T follicular helper cell (primary cell): ENCODE measurements at places on chromosomes 5 and 9.

DNA sequence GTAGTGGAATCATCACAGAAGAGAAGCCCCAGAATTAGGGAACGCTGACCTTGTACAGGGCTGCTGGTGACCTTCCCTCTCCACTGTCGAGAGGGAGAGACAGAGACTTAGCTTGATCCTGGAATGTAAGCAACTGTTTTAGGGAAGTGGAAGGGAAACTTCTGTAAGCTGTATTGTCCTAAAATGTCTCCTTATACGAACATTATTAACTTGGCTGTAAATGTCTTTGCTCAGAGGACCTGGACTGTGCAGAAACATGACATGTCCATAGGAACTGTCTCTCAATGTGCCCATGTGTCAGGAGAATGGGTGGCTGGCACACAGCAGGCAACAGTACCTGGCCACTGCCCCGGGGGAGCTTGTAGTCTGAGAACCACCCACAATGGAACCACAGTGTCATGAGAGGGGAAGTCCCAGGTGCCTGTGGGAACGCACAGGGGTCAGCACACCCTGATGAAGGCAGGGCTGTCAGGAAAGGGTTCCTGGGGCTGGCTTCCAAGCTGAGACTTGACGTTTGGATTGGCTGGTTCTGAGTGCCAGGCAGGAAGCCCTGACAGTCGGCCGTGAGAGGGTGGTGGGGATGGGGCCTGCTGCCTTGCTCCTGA, 34.0 kb downstream of the DAP start:
- DNase-seq, result no peak

- no peak for DNase-seq
These were observed 157.8 kb upstream of the FTMT start for GRCh38 chr5:121693864-121694263.

GRCh38 chr5:99141534-99142128, 212.8 kb upstream of the CHD1 start:
- DNase-seq, result no peak

DNA sequence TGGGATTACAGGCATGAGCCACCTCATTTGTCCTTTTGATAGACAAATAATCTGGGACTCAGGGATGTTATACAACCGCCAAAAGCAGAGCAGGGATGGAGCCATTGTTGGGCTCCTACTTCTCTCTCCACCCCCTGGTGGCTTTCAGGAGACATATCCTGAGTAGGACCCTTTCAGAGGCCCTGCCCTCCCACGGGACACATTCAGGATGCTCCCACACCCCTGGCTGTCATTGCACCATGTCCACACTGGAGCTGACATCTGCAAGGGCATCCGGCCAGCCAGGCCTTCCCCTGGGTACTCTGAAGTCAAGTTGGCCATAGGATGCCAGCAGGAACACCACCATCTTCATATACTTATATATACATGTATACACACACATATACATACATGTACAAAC, 181.8 kb downstream of the SYK start:
- DNase-seq, result no peak

GRCh38 chr9:36035006-36035405, 1.7 kb upstream of the RECK start:
- no peak for DNase-seq

- no peak for DNase-seq
These were observed 26.0 kb upstream of the ANXA1 start for GRCh38 chr9:73125651-73126050.

- no peak for DNase-seq
These were observed 608.7 kb upstream of the SEMA6A start for GRCh38 chr5:117183326-117183725.

DNA sequence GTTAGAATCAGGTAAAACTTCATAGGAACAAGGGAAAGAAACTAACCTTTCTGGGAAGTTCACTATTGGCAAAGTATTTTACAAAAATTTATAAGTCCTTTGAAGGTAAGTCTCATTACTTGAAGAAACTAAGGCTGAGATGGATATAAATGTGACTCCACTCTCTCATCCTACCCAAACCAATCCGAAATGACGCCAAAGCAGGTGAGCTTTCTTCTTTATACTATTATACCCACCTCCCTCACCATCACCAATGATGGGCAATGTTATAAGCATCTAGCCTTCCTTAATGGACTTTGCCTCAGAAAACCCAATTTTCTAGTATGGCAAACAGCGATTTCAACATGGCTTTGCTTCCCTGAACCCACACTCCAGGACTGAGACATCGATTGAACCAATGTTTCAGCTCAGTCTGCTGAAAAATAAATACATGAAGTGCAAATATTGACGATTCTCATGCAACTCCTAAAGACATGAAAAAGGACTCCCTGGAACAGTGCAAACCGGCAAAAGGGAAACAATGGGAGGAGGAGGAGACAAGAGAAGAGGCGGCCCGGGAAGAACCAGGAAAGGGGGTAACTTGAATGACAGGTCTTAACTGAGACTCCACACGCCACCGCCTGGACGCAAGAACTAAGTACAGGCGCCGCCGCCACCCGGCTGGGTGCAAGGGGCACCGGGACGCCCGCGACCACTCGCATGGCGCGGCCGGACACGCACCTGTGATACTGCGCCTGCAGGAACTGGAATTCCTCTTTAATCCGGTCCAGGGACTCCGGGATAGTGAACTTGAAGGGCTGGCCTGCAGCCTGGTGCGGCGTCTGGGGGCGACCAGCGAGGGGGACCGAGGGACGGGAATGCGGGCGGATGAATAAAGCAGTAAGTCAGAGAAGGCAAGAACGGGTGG, 2.5 kb downstream of the TLE1 start:
- DNase-seq, result no peak

GRCh38 chr5:111902436-111902835, 145.4 kb upstream of the NREP start:
- no peak for DNase-seq

GRCh38 chr5:77563475-77563874, 71.4 kb upstream of the WDR41 start:
- no peak for DNase-seq

GRCh38 chr9:27866741-27867140, 293.5 kb upstream of the C9orf72 start:
- DNase-seq, result no peak

DNA sequence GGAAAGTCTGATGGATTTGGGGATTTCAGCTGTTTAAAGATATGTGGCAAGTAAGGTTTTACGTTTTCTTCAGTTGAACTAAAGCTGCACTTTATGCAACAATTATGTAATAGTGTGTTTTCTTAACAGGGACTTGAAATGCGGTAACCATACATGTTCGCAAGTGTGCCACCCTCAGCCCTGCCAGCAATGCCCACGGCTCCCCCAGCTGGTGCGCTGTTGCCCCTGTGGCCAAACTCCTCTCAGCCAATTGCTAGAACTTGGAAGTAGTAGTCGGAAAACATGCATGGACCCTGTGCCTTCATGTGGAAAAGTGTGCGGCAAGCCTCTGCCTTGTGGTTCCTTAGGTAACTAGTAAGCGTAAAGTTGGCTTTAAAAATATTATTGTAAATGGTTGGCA, 28.5 kb downstream of the NFX1 start:
- DNase-seq, result no peak

DNA sequence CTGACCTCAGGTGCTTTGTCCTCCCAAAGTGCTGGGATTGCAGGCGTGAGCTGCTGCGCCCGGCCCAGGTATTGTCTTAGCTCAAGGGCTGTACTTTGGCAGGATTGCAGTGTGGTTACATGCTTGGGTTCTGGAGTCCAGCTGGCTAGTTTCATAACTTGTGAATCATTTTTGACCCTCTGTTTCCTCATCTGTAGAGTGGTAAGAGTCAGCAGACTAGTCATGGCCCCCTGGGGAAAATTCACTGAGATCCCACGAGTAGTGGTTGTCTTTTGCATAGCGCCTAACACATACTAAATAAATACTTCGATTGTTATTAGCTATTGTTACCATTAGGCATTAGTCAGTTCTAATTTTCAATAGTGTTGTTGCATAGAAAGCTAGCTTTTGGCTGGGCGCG, 14.3 kb downstream of the PTPA start:
- DNase-seq, result no peak

GRCh38 chr9:16458696-16459420, 411.6 kb downstream of the BNC2 start:
- DNase-seq, result no peak

DNA sequence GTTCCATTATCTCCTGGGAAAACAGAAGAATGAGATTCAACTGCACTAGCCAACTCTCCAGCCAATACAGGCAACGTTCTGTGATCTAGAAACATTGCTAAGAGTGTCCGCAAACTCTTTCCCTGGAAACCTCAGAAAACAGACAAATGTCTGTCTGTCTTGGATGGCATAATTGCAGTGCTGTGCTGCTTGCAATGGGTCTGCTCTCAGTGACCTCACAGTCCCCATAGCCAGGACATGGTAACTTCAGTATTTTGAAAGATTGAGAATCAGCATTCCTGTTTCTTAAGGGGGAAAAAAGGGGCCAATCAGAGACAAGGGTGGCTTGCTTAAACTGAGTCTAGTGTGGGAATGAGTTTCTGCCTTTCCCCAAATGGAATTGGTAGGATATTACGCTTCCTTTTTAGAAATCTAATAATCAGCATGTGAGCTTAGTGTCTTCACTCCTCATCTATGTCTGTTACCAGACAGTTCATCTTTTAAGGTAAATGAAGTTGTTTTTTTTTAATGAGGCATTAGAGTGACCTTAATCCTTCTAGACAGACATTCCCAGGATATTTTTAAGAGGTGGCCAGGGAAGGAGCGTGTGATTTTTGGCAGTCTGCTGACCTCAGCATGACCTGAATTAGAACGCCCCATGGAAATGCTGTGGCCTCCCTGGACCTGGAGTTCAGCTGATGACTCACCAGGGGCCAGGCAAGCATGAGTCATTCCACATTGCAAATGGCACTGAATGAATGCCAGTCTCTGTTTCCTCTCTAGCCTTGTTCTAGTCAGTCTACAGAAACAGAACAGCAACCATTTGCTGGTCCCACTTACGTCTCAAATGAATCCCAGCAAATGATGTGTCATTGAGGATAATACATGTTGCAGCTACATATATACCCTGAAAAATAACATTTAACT, 210.2 kb upstream of the ACTBL2 start:
- no peak for DNase-seq

DNA sequence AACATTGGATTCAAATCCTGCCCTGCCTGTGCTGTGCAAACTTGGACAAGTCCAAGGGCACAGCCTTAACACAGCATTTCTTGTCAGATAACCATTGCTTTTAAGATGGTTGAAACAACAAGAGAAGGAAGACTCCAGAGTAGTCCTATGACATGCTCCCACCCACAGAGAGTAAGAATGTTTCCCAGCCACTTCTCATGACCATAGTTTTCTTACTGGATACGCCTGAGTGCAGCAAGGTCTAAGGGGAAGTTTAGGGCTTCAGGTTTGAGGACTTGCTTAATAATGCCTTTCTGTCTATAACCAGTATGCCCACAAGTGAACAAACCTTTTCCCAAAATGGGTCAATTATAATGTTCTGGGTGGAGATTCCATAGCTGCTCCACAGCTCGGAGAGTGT, 126.4 kb downstream of the SLF1 start:
- DNase-seq, result no peak

DNA sequence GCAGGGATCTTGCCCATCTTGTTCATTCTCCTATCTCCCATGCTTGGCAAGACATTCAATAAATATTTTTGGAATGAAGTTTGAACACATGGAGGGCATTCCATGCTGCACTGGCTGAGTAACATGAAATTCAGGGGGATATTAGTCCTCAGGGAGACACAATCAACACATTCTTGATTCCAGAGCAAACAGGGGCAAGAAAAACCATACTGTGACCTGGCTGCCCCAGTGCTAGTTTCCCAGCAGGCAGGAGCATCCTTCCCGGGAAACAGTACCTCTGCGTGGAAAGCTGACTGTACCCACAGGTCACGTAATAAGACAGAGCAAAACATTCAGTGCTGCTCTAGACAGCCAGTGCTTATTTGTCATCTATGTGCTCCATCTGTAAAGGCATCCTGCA, 66.3 kb upstream of the SPOCK1 start:
- DNase-seq, result no peak

DNA sequence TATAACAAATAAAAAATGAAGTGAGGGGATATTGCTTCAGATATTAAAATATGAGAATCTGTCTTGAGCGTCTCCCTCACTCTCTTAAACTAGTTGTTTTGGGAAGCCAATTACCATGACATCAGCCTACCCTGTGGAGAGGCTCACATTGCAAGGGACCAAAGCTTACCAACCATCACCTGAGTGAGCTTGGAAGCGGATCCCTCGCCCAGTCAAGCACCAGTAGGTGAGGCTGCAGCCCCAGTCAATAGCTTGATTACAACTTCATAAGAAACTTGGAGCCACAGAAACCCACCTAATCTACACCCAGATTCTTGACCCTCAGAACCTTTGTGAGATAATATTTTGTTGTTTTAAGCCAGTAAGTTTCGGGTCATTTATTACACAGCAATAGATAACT, 206.2 kb downstream of the CEMIP2 start:
- DNase-seq, result no peak

GRCh38 chr5:56352808-56353590, 119.9 kb upstream of the ANKRD55 start:
- no peak for DNase-seq

DNA sequence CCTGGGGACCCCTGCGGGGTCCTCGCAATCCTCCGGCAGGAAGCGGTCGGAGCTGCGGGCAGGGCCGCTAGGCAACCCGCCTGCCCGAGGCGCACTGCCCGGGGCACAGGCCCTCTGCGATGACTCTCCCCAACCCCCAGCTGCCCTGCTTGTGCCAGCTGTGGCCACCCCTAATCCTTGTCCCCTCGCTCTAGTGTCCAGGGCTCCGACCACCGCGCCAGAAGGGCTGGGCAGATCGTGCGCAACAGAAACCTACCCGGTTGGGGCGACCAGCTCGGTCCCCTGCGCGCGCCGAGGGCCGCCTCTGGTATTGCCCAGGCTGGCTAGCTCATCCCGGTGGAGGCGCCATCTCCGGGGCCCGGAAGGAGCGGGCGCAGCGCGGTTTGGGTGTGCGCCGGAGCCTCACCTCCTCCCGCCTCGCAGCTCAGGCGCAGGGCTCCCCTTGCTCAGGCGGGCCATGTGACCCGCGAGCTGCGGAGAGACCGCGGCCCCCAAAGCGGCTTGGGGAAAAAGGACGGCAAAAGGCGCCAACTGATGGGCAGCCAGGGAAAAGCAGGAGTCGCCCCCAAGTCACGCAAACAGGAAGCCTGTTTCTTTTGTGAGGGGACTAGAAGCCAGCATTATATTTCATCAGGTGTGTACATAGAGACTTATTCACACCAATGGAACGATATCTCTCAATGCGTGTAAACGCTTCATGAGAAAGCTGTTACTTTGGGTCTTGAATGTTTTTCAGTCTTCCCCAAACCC, 46.8 kb upstream of the RNF20 start:
- no peak for DNase-seq

GRCh38 chr5:37208883-37209797, 40.0 kb downstream of the CPLANE1 start:
- no peak for DNase-seq
